ENCODE measurements at places on chromosomes 5 and 9. TPM values are rescaled to one million over a fixed set of nuclear protein-coding genes. Genes with fewer than 3 reads are reported as not detected.

DNA sequence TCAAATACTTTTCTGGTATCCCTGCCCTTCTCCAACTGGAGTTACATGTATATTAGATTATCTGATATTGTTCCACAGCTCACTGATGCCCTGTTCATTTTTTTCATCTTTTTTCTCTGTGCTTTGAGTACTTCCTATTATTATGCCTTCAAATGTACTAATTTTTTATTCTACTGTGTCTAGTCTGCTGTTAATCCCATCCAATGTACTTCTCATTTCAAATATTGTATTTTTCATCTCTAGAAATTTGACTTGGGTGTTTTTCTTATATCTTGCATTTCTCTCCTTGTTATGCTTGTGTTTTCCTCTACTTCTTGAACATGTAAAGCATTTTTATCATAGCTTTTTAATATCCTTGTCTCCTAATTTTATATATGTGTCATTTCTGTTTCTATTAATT, 41.6 kb upstream of the MYOT start:
- no peak overlapping the region for H3K4me3 ChIP-seq
- no peak overlapping the region for H3K27ac ChIP-seq
- no peaks in the 10 kb centered on the region for H3K36me3 ChIP-seq
- H3K4me1 ChIP-seq: peaks cover 19% of the 10 kb centered on the region
- no peak for DNase-seq
- H3K27me3 ChIP-seq: no peaks in the 10 kb centered on the region

DNA sequence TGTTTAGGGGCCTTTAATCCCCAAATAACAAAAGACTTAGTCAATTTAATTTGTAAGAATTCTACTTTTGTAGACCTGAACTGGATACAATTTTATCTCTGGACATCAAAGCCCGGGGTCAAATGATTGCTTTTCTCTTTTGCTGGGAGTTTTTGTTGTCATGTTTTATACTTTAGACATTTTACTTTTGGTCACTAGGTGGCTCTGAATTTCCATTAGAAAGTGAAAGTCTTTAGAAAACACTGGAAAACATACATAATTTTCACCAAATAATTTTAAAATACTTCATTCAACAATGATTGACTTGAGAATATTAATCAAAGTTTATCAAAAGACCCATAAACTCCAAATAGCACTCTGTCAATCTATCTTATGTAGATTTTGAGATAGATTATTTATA, 2.8 kb upstream of the PCA3 start:
- H3K27me3 ChIP-seq: no peaks in the 10 kb centered on the region
- no peak overlapping the region for H3K4me3 ChIP-seq
- no peaks in the 10 kb centered on the region for H3K36me3 ChIP-seq
- DNase-seq: no peak
- no peak overlapping the region for H3K27ac ChIP-seq

DNA sequence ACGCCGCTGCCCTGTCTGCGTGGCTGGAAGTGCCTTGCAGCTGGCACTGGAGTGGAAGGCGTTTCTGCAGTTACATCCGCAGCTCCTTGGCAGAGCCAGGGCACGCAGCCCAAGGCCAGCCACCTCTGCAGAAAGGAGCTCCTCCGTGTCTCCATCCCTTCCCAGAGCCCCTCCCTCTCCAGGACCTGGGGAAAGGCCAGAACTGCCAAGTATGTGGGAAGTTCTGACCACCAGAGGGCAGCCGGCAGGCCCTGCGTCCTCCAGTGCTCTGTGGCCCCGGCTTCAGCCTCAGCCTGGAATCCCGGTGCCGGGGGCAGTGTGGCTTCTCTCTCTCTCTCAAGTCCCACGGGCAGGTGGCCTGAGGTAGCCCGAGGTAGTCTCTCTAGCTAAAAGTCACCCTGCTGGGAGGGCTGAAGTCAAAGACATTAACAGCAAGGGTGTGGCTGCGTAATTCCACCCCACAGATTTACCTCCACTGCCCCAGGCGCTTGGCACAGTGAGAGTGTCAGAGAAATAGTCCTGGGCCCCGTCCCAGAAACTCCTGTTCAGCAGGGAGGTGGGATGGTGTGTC, 101.7 kb upstream of the FCN2 start:
- H3K4me3 ChIP-seq: no peak overlapping the region
- H3K27ac ChIP-seq: no peak overlapping the region
- H3K36me3 ChIP-seq: no peaks in the 10 kb centered on the region
- H3K4me1 ChIP-seq: peaks cover 2% of the 10 kb centered on the region
- no peaks in the 10 kb centered on the region for H3K27me3 ChIP-seq

FRMPD1 gene
- total RNA-seq: 0.14 TPM

GRCh38 chr5:143004361-143005145, 234.4 kb downstream of the ARHGAP26 start:
- H3K4me1 ChIP-seq: peaks cover 22% of the 10 kb centered on the region
- H3K36me3 ChIP-seq: no peaks in the 10 kb centered on the region
- no peak overlapping the region for H3K27ac ChIP-seq
- H3K4me3 ChIP-seq: no peak overlapping the region
- DNase-seq: no peak

DNA sequence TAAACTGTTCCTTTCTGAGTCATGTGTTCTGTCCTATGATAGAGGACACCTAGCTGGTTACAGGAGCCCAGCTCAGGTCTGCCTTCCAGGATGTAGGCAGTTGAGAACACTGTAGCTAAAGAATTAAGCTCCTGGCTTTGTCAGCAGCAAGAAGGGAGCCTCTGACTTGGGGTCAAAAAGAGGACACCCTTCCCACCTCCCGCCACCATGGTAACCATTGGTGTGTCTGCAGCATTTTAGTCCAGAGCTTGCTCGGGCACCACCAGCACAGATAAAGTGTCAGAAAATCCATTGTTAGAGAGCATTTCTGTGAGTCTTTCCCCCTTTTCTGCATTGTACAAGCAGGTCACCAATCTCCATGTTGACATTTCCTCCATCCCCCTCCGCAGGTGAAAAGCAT, 181.7 kb downstream of the DOCK8 start:
- no peak overlapping the region for H3K4me3 ChIP-seq
- no peak for DNase-seq
- no peaks in the 10 kb centered on the region for H3K27me3 ChIP-seq
- H3K27ac ChIP-seq: no peak overlapping the region

GRCh38 chr5:74632947-74633356, 7.6 kb downstream of the ENC1 start:
- peaks cover 23% of the 10 kb centered on the region for H3K36me3 ChIP-seq
- H3K4me1 ChIP-seq: peaks cover 57% of the 10 kb centered on the region
- no peaks in the 10 kb centered on the region for H3K27me3 ChIP-seq
- H3K4me3 ChIP-seq: no peak overlapping the region
- DNase-seq: no peak

- no peaks in the 10 kb centered on the region for H3K27me3 ChIP-seq
- no peak overlapping the region for H3K27ac ChIP-seq
- no peaks in the 10 kb centered on the region for H3K36me3 ChIP-seq
- H3K4me3 ChIP-seq: no peak overlapping the region
- DNase-seq: peak; percentile 81
Observed at GRCh38 chr9:124110307-124110915, 98.8 kb downstream of the LHX2 start.

- no peak overlapping the region for H3K27ac ChIP-seq
- H3K4me3 ChIP-seq: no peak overlapping the region
Observed at GRCh38 chr9:108211411-108211955, 644.3 kb downstream of the ACTL7B start.

DNA sequence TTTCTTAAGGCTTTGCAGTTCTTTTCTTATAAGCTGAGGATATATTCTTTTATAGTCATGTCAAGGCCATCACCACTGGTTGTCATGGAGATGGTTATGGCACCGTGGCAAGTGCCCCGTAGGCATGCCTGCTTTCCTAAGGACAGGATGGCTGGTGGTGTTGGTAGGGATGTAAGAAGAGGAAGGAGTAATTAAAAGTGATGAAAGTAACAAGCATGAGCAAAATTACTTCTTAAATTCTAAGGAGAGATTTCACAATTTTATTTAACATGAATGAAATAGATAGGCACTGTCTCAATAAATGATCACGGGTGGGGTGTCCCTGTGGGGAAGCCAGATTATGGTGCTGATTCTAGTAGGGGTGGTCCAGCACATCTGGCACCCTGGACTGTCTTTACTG, 290.2 kb upstream of the KLF4 start:
- H3K36me3 ChIP-seq: peaks cover 2% of the 10 kb centered on the region
- no peak for DNase-seq
- 0 out of 2 replicates have a peak, but pooled peaks cover 3% of the 10 kb centered on the region for H3K4me1 ChIP-seq

GRCh38 chr5:79567926-79568549, 44.2 kb upstream of the TENT2 start:
- no peak overlapping the region for H3K27ac ChIP-seq
- H3K4me1 ChIP-seq: peaks cover 11% of the 10 kb centered on the region
- H3K27me3 ChIP-seq: no peaks in the 10 kb centered on the region
- H3K4me3 ChIP-seq: no peak overlapping the region
- H3K36me3 ChIP-seq: no peaks in the 10 kb centered on the region
- DNase-seq: no peak

GRCh38 chr5:74446725-74447241, 193.7 kb downstream of the ENC1 start:
- no peak for DNase-seq
- H3K4me3 ChIP-seq: no peak overlapping the region

DNA sequence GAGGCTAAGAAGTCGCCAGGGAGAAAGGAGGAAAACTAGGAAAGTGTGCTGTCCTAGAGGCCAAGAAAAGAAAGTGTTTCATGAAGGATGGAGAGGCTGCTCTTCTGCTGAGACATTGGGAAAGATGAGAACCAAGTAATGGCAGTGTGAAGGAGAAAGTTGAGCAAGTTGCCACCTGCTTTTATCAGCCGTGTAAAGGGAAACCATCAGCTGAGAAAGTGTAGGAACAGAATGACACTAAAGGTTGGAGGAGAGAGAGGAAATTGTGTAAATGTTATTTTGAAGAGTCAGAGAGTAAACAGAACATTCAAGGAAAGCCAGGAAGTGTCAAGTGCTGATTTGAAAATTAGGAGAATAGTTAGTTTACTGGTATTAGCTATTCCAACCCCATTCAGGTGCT, 125.0 kb downstream of the CEMIP2 start:
- no peak overlapping the region for H3K27ac ChIP-seq
- DNase-seq: no peak
- peaks cover 13% of the 10 kb centered on the region for H3K4me1 ChIP-seq
- no peak overlapping the region for H3K4me3 ChIP-seq
- H3K36me3 ChIP-seq: no peaks in the 10 kb centered on the region

DNA sequence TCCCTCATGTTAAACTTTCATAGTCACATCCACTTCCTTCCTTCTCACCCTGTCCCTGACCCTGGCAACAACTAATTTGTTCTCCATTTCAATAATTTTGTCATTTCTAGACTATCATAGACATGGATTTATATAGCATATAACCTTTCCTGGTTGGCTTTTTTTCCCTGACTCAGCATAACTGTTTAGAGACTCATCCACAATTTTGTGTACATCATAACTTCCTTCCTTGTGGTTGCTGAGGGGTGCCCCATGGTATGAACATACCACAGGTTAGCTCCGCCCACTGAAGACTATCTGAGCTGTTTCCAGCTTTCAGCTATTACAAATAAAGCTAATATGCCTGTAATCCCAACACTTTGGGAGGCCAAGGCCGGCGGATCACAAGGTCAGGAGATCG, 137.3 kb downstream of the PHF2 start:
- no peaks in the 10 kb centered on the region for H3K36me3 ChIP-seq
- H3K27ac ChIP-seq: no peak overlapping the region
- DNase-seq: no peak
- no peaks in the 10 kb centered on the region for H3K27me3 ChIP-seq
- H3K4me1 ChIP-seq: no peaks in the 10 kb centered on the region
- H3K4me3 ChIP-seq: no peak overlapping the region

DNA sequence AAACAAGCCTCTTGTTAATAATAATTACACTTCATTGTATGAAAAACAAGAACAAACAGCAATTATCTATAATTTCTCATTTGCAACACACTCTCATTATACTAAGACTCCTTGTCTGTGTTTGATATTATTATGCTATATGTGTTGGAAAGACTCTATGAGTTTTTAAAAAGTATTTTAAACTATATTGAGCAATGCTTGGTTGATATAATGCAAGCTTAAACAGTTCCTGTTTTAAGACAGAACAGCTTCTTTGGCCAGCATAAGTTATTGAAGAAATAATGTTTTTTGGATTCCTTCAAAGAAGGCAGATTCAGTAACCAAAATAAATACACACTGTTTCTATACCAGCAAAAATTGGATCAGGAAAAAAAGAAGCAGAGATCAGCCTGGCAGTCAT, 871.4 kb downstream of the MAT2B start:
- no peaks in the 10 kb centered on the region for H3K4me1 ChIP-seq
- H3K27ac ChIP-seq: no peak overlapping the region
- H3K36me3 ChIP-seq: no peaks in the 10 kb centered on the region
- no peaks in the 10 kb centered on the region for H3K27me3 ChIP-seq
- no peak overlapping the region for H3K4me3 ChIP-seq

- H3K27me3 ChIP-seq: no peaks in the 10 kb centered on the region
- peaks cover 3% of the 10 kb centered on the region for H3K36me3 ChIP-seq
- peaks cover 64% of the 10 kb centered on the region for H3K4me1 ChIP-seq
- no peak overlapping the region for H3K4me3 ChIP-seq
- DNase-seq: no peak
- no peak overlapping the region for H3K27ac ChIP-seq
Observed at GRCh38 chr5:59001716-59002115, 418.8 kb downstream of the RAB3C start.

NR4A3 gene
- total RNA-seq: 0.46 TPM

- H3K4me3 ChIP-seq: no peak overlapping the region
- peaks cover 51% of the 10 kb centered on the region for H3K4me1 ChIP-seq
- peaks cover 4% of the 10 kb centered on the region for H3K36me3 ChIP-seq
- no peak overlapping the region for H3K27ac ChIP-seq
- DNase-seq: no peak
Observed at GRCh38 chr5:59722874-59723273, 170.7 kb downstream of the PDE4D start.

TAF1L gene
- total RNA-seq: 0.02 TPM

- H3K27ac ChIP-seq: no peak overlapping the region
- no peaks in the 10 kb centered on the region for H3K36me3 ChIP-seq
- DNase-seq: no peak
- H3K4me1 ChIP-seq: peaks cover 17% of the 10 kb centered on the region
Observed at GRCh38 chr5:176553260-176554085, 4.3 kb downstream of the CDHR2 start.

GRCh38 chr9:134375430-134376385, 49.5 kb downstream of the RXRA start:
- H3K4me3 ChIP-seq: no peak overlapping the region
- H3K36me3 ChIP-seq: no peaks in the 10 kb centered on the region
- H3K27me3 ChIP-seq: no peaks in the 10 kb centered on the region
- H3K4me1 ChIP-seq: no peaks in the 10 kb centered on the region
